Breast epithelium (tissue), 4 donors: ENCODE measurements at places on chromosomes 1 and 21. TPM values are rescaled to one million over a fixed set of nuclear protein-coding genes. Genes with fewer than 3 reads are reported as not detected.
A peak's percentile ranks its signal among the peaks of the same experiment; 100 is the strongest.

GRCh38 chr1:65412984-65413375 is 7.5 kb upstream of the LEPR start:
- no peak for DNase-seq

DNA sequence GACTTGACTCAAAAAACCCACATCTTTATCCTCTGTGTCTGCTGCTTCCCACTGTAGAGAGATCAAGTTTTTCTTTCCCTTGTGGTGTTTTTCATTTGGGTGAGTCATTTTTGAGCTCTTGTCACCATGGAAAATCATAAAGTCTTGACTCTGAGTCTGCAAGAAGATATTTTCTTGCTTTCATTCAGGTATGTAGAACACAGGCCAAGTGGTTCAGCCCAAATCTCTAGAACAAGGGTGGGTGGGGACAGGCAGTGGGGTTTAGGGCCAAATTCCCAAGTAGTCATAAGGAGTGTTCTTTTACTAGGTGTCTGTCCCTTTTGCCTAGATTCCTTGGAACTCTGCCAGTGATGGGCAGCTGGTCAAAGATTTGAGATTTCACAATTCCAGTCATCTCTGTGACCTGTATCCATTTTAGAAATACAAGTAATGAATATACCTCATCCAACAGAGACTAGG is 21.5 kb upstream of the ARHGAP29 start:
- peak; percentile 87 for DNase-seq

MYOC gene
- total RNA-seq: 2.0 TPM

GSTM5 gene
- total RNA-seq: 4.6 TPM

TDRD10 gene
- 5.6 TPM for total RNA-seq

- no peak for DNase-seq
Observed at GRCh38 chr1:234769284-234769985, 159.5 kb upstream of the IRF2BP2 start.

GRCh38 chr1:104092698-104093097 is 343.0 kb downstream of the AMY1C start:
- DNase-seq: no peak

NPL gene
- 20.6 TPM for total RNA-seq

SYT11 gene
- total RNA-seq: 5.0 TPM

- no peak for DNase-seq
Observed at GRCh38 chr1:68624233-68624632, 127.4 kb upstream of the DEPDC1 start.

GRCh38 chr1:57799490-57800115 is 375.7 kb upstream of the DAB1 start:
- no peak for DNase-seq

DNA sequence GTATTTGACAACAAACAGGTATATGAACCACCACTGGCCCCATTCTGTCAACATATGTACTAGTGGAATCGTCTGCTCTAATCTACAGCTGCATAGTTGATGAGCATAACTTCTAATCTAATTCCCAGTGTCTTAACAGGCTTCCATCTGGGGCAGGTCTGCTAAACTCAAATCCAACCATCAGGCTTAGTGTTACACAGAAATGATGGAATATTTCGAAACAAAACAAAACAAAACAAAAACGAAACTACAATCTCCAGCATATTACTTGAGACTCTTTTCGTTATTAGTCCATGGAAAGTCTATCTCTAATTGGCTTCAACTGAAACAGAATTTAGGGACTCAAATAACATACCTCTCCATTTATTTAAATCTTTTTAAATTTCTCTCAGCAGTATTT is 37.6 kb downstream of the DIPK1A start:
- no peak for DNase-seq
